ENCODE measurements at places on chromosomes 5 and 9.
A peak's percentile ranks its signal among the peaks of the same experiment; 100 is the strongest.

GRCh38 chr5:131068893-131069643 lies 96.0 kb downstream of the HINT1 start:
- no peak for DNase-seq

- DNase-seq: no peak
These were observed 238.0 kb upstream of the PTGER4 start for GRCh38 chr5:40441733-40442132.

DNA sequence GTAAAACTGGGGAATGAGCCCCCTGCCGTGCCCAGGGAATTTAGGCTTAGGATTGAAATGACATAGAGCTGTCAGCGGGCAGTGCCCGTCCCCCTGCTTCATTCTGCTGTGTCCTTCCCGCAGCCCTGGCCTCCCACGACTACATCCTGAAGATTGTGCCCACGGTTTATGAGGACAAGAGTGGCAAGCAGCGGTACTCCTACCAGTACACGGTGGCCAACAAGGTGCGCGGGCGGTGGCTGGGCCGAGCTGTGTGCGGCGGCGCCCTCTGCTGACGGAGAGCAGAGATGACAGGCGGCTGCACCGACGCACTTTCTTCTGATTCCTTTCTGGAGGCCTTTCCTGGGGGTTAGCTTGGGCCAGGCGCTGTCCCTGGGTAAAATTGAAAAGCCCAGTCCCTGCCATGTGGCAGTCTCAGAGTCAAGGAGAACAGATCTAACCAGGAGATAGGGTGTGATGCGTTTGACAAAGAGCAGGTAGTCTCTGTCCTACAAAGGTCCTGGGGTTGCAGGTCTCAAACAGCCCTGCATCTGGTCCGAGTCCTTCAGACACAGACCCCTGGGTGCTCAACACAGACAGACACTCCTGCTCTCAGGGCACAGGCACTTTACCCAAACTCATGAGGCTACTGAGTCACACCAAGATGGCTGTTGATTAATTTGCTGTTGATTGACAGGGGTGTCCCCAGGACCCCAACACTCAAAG lies 26.8 kb upstream of the RPL26L1 start:
- peak; percentile 73 for DNase-seq

GRCh38 chr5:76149636-76150035 lies 66.5 kb downstream of the SV2C start:
- DNase-seq: no peak

GRCh38 chr5:167871091-167871490 lies 420.4 kb upstream of the WWC1 start:
- no peak for DNase-seq

GRCh38 chr9:13479096-13479495 lies 199.6 kb upstream of the MPDZ start:
- DNase-seq: peak; percentile 56

GRCh38 chr5:9766581-9766980 lies 136.4 kb upstream of the TAS2R1 start:
- DNase-seq: no peak

GRCh38 chr9:105834404-105834803 lies 140.1 kb downstream of the TMEM38B start:
- DNase-seq: no peak

DNA sequence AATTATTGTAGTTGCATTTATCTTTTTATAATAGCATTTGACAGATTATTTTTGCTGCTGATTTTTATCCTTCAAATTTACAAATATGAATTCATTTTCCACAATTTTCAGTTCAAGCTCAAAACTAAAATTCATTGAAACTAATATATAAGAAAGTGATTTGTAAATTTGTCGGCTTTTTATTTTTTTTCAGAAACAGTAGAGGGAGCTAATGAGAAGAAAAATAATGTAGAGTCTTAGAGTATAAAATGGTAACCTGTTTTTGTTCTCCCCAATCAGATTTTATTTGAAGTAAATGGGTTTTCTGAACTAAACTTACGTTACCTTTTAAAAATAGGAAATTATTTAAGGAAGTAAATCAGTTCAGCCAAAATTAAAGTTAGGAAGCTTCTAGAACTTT lies 19.2 kb downstream of the PRRC1 start:
- no peak for DNase-seq

DNA sequence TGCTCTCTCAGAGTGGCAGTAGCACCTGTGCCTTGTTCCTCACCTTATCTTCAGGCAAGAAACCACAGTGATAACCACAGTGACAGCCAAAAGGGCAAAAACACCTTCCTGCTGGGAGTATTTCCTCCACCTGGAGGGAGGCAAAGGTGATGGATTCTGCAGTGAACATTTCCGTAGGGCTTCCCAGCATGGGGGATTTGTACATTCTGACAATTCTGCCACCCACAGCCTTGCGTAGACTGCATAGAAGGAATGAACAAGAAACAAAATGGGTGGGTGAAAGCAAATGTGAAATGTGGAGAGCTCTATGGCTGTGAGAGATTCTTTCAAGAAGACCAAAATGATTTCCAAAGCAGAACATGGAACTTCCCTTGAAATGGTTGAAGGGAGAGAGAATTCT lies 111.4 kb downstream of the ZNF462 start:
- no peak for DNase-seq

DNA sequence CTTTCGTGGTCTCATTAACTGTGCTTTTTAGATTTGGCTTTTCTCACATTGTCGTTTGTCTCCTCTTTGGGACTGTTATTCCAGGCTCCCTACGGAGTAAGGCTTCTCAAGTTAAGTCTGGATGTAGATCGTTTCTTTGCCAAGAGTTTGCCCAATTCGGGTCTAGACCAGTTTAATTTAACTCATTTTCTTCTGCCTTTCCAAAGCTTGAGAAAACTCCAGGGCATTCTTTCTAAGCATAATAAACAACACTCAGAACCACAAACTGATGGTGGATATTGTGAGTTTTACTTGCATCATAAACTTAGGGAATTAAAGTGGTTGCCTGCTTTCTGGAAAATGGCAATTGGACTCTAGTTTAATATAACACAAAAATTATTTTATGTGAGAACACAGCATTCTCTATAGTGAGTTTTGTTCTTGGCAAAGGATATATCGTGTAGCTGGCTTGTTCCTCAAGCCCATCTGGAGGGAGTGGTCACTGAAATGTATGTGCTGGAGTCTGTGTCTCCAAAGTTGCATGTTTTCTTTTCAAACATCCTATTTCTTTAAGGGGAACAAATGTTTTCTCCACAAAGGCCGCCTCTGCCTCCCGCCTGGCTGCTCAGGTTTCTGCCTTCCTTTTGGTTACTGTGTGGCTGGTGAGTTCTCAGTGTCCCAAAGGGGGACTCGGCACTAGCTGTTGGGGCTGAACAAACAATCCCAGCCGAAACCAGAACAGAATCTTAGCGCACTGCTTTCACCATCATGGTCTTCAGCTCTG lies 211.3 kb upstream of the FBN2 start:
- no peak for DNase-seq

DNA sequence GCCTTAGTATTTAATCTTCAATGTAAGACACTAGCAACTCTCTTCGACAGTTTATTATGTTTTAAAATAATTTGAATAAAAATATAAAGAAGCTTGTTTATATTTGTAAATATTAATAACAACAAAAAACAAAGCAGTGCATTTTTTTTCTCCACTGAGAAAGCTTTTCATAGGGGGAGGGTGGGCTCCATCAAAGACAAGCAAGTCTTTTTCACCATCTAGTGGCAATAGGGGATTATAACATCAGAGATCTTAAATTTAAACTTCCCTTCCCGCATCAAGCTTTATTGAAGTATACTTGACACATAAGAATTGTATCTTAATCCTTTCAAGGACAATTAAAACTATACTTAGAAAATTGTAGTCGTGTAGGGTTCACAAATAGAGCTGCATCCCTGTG lies 9.3 kb upstream of the OR13F1 start:
- DNase-seq: peak; percentile 65

- DNase-seq: no peak
These were observed 283.6 kb upstream of the PRDM9 start for GRCh38 chr5:23223846-23224245.

- no peak for DNase-seq
These were observed 293.7 kb downstream of the TLE1 start for GRCh38 chr9:81395676-81396054.

Measured in NCI-H69 (cell line).